ENCODE measurements at places on chromosomes 2 and 18.

DNA sequence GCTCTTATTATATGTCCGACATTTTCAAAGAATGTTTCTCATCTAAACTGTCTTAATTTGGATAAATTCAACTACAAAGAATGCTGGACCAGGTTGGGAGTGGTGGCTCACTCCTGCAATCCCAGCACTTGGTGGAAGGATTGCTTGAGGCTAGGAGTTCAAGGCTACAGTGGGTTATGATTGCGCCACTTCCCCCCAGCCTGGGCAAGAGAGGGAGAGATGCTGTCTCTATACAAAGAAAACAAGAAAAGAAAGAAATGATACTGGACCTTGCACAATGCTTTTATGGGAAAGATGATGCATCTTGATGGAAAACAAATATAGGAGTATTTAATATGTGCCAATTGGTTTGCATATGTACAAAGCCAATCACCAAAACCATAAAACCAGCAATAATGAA is 296.7 kb downstream of the LPIN1 start:
- no peak for DNase-seq

DNA sequence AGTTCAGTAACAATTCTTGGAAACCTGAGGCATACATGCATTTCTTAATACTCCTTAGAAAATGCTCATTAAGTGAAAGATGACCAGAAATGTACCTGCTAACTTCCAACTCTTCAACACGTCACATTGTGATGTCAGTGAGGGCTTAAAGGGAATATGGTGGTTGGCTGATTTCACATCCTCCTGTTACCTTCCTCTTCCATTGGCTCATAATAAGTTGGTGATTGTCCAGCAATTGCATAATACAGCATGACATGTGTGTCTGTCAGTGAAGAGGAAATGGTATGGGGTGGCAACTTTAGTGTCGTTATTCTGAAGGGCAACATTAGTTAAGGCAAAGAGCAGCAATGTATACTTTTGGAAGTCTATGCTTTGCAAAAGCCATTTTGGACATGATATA is 26.0 kb downstream of the PLEK start:
- DNase-seq: no peak

DNA sequence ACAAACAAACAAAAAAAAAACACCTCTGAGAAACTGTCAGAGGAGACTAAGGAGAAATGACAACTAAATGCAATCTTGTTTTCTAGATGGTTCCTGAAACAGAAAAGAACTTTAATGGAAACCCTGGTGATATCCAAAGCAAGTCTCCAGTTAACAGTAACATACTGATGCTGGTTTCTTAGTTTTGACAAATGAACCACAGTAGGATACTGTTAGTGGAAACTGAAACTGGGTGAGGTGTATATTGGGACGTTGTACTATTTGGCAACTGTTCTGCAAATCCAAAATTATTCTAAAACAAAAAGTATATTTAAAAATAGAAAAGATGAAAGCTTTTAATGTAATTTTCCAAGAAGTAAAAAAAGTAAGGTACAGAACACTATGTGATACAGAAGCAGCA is 11.4 kb downstream of the SESTD1 start:
- DNase-seq: no peak

GRCh38 chr2:226121046-226121738 is 678.4 kb downstream of the IRS1 start:
- no peak for DNase-seq

GRCh38 chr2:240165034-240165433 is 24.6 kb upstream of the OTOS start:
- no peak for DNase-seq
